ENCODE measurements at places on chromosomes 12 and 14.
A peak's percentile ranks its signal among the peaks of the same experiment; 100 is the strongest.

- no peak for DNase-seq
These were observed 113.3 kb downstream of the ANO6 start for GRCh38 chr12:45329238-45329637.

DNA sequence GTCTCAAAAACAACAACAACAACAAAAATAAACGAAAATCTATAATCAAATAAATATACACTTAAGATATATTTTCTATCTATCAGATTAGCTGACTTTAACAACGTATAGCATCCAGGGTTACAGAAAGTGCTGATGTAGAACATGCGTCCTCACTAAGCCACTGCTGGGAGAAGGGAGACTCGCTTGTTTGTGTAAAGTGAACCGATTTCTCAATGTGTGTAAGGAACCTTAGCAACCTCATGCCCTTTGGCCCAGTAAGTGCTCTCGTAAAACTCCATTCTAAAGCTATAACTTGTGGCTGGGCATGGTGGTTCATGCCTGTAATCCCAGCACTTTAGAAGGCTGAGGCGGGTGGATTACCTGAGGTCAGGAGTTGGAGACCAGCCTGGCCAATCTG is 23.8 kb downstream of the NFKBIA start:
- DNase-seq: no peak

GRCh38 chr14:50321009-50321660 is 9.0 kb downstream of the DMAC2L start:
- peak; percentile 52 for DNase-seq

DNA sequence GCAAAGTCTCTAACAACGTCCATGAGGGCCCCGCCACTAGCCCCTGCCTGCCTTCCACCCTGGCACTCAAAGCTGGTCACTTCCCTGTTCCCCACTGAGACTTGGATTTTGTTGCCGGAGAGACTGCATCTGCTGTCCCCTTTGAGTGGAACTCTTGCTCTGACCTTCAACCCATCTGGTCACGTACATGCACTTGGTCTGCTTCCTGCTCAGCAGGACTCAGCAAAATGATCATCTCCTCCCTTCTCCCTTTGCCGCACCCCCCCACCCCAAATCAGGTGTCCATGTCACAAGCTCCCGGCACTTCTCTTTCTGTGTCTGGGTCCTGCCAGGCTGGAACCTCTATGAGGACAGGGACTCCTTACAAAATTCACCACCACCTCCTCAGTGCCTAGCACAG is 180.9 kb downstream of the CHST11 start:
- no peak for DNase-seq

DNA sequence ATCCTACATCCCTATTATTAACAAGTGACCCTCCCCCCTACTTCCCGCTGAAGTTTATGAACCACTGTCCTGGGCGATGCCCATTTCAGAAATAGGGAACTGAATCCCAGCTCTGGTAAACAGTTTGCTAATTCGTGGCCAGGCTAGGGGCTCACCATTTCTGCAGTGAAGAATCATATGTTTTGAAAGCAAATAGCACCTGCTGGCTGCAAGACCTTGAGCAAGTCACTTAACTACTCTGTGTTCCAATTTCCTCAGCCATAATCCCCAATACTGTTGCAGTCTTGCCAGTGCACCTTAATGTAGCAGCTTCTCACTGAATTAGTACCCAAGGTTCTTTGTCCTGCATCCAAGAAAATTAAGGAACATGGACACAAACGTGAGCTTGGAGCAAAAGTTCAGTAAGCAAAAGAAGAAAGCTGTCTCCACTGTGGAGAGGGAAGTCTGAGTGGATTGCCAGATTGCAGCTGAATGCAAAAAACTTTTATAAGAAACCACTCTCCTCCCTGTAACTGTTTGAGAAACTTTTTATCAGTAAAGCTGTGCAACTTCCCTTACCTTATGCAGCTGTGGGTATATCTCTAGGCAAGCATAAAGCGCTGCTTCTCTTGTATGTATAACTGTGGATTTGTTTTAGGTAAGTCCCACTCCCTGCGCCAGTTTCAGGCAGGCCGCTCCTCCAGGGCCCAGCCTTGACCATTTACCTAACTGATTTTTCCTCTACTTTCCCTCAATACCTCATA is 824 bp downstream of the OAS1 start:
- DNase-seq: peak; percentile 34

DNA sequence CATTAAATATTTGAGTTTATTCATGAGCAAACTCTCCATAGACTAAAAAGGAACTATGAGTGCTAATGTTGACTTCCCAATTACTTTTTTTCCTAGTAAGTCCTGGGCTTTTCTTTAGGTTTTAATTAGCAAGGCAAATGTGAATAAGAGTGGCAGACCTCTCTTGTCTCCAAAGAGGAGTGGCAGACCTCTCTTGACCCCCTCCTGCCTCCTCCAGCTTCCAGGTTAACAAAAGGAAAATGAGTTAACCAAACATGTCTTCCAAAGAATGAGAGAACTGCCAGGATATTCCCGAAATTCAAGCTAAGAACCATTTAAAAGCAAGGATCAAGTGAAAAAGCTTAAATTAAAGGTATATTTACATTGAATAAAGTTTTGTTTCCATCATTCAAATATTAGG is 253.2 kb downstream of the MDGA2 start:
- DNase-seq: no peak

DNA sequence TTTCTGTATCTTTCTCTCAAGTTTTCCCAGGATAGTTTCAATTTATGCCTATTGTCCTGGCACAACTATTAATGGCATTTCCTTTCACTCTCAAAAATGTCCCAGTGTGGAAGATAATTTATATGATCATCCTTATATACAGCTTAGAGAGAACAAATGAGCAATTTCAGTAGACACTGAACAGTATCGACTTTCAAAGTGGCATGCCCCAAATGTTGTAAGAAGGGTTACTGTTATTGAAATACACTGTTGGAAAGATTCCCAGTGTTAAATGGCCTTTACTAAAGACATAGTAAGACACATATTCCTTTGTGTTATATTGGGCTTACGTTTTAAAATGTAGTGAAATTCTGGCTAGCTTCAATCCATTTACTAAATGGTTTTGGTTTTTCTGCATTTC is 202.3 kb upstream of the CDKN3 start:
- no peak for DNase-seq

GRCh38 chr12:53465679-53466078 is 13.8 kb downstream of the PCBP2 start:
- no peak for DNase-seq

- DNase-seq: no peak
These were observed 139.2 kb downstream of the PDZRN4 start for GRCh38 chr12:41327096-41327895.

DNA sequence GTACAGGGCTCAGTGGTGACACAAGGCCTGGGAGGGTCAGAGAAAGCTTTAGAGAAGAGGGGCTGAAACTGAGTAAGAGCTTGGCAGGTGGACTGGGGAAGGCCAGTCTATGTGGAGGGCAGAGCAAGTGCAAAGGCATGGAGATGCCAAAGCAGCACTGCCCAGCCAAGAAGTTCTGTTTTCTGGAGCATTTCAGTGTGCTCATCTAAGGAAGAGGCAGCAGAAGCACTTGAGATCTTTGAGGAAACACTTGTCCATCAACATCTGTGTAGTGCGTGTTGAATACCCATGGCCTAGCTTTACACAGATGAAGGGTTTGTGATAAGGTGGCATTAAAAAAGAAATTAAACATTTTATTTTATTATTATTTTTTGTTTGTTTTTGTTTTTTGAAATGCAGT is 52.8 kb downstream of the FOS start:
- no peak for DNase-seq

Data from stimulated activated naive B cell treated with anti-CD40 and anti-IgM and Interleukin-4, amounts not matched to agents 10 μg/mL and 1 μg/mL and 100 μg/mL, for 72 hours (primary cell).